ENCODE measurements at places on chromosomes 7 and 10.

GRCh38 chr10:44510379-44511115, 125.7 kb upstream of the CXCL12 start:
- H3K36me3 ChIP-seq: no peaks in the 10 kb centered on the region
- no peak overlapping the region for H3K27ac ChIP-seq
- no peak overlapping the region for H3K4me3 ChIP-seq
- H3K4me1 ChIP-seq: no peaks in the 10 kb centered on the region

GRCh38 chr10:94006591-94007550, 13.1 kb downstream of the PLCE1 start:
- H3K36me3 ChIP-seq: no peaks in the 10 kb centered on the region
- no peak for DNase-seq
- H3K27me3 ChIP-seq: no peaks in the 10 kb centered on the region
- H3K4me3 ChIP-seq: no peak overlapping the region

- no peaks in the 10 kb centered on the region for H3K27me3 ChIP-seq
- no peaks in the 10 kb centered on the region for H3K36me3 ChIP-seq
- no peak overlapping the region for H3K27ac ChIP-seq
- no peak overlapping the region for H3K4me3 ChIP-seq
- DNase-seq: no peak
- H3K4me1 ChIP-seq: no peaks in the 10 kb centered on the region
Measured at GRCh38 chr7:1849351-1850041, 179.4 kb downstream of the ELFN1 start.

- no peaks in the 10 kb centered on the region for H3K27me3 ChIP-seq
- H3K4me3 ChIP-seq: no peak overlapping the region
- DNase-seq: no peak
- no peak overlapping the region for H3K27ac ChIP-seq
- H3K36me3 ChIP-seq: no peaks in the 10 kb centered on the region
Measured at GRCh38 chr7:147547252-147547897, 1043.2 kb upstream of the C7orf33 start.

DNA sequence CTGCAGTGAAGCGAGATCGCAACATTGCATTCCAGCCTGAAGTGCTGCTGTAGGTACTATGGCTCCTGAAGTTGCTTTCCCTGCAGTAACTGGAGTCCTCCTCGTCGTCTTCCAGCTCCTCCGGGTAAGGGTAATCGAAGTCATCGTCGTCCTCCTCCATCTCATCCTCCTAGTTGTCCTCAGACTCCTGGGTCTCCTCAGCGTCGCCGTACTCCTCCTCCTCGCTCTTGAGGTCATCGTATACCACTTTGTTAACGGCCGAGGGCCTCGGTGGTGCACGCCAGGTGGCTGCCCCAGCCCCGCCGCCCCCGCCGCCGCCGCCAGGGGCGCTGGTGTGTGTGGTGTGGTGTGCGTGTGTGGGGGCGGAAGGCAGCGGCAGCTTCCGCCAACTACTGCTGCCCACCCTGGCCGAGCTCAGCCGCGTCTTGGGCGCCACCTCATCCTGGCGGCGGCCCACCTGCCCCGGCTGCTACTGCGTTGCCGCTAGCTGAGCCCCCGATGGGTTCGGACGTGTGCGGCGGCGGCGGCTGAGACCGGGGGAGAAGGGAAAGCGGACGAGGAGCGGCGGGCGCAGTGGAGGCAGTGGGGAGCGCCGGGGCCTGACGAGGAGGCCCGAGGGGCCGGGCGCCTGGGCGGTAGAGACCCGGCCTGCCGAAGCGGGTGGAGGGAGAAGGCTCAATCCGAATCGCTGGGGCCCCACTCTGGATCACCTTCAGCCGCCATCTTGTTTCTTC, 11.8 kb upstream of the ACBD5 start:
- H3K36me3 ChIP-seq: no peaks in the 10 kb centered on the region
- peaks cover 8% of the 10 kb centered on the region for H3K27me3 ChIP-seq
- peak overlapping the region; percentile 91 for H3K4me3 ChIP-seq
- no peaks in the 10 kb centered on the region for H3K4me1 ChIP-seq
- H3K27ac ChIP-seq: peak overlapping the region; percentile 85

GRCh38 chr10:58091886-58092285, 175.8 kb downstream of the IPMK start:
- no peak overlapping the region for H3K27ac ChIP-seq
- no peak for DNase-seq
- no peaks in the 10 kb centered on the region for H3K4me1 ChIP-seq
- H3K4me3 ChIP-seq: no peak overlapping the region

DNA sequence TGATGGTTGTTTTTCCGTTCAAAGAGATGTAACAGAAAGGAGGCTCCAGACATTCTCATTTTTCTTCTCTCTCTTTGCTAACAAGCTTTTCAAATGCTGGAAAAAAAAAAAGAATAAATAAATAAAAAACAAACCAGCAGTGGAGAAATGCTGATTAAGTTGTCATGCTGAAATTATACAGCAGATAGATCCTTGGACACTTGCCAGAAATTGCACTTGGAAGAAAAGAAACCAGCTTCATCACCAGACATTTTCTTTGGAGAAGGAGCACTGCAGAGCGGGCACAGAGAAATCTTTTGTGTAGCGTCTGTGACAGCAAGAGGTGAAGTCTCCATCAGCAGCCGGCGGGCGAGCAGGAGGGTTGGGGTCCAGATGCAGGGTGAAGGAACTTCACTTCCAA, 55.8 kb downstream of the CLRN3 start:
- DNase-seq: no peak
- no peak overlapping the region for H3K27ac ChIP-seq
- H3K27me3 ChIP-seq: no peaks in the 10 kb centered on the region
- H3K4me1 ChIP-seq: peaks cover 13% of the 10 kb centered on the region
- no peaks in the 10 kb centered on the region for H3K36me3 ChIP-seq
- no peak overlapping the region for H3K4me3 ChIP-seq

- no peak overlapping the region for H3K4me3 ChIP-seq
- no peaks in the 10 kb centered on the region for H3K27me3 ChIP-seq
- DNase-seq: no peak
- no peak overlapping the region for H3K27ac ChIP-seq
Measured at GRCh38 chr10:18960466-18961079, 88.0 kb upstream of the MALRD1 start.

GRCh38 chr10:100446130-100446761, 16.6 kb upstream of the WNT8B start:
- H3K27ac ChIP-seq: no peak overlapping the region
- H3K4me1 ChIP-seq: no peaks in the 10 kb centered on the region
- no peaks in the 10 kb centered on the region for H3K36me3 ChIP-seq
- no peaks in the 10 kb centered on the region for H3K27me3 ChIP-seq
- DNase-seq: no peak

DNA sequence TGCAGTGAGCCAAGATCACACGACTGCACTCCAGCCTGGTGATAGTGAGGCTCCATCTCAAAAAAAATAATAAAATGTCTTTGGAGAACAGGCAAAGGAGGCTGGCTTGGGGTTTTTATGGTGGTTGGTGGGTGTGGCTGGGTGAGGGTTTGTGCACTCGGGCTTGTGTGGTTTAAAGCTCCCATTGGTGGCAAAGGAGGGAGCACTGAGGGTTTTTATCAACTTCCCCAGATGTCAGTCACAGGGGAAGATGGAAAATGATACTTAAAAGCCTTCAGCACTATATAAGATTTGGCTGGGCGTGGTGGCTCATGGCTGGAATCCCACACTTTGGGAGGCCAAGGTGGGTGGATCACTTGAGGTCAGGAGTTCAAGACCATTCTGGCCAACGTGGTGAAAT, 16.3 kb upstream of the RNF216 start:
- H3K27me3 ChIP-seq: no peaks in the 10 kb centered on the region
- H3K4me1 ChIP-seq: no peaks in the 10 kb centered on the region
- no peak for DNase-seq
- H3K36me3 ChIP-seq: no peaks in the 10 kb centered on the region
- H3K4me3 ChIP-seq: no peak overlapping the region
- H3K27ac ChIP-seq: no peak overlapping the region

GRCh38 chr7:130393101-130393561, 12.8 kb downstream of the CPA1 start:
- H3K27ac ChIP-seq: no peak overlapping the region
- no peak for DNase-seq
- H3K4me1 ChIP-seq: no peaks in the 10 kb centered on the region
- no peaks in the 10 kb centered on the region for H3K36me3 ChIP-seq
- H3K27me3 ChIP-seq: no peaks in the 10 kb centered on the region

GRCh38 chr10:5165738-5166137, 19.2 kb downstream of the AKR1C8 start:
- H3K27me3 ChIP-seq: no peaks in the 10 kb centered on the region
- H3K27ac ChIP-seq: no peak overlapping the region
- no peak for DNase-seq
- no peaks in the 10 kb centered on the region for H3K4me1 ChIP-seq
- H3K4me3 ChIP-seq: no peak overlapping the region

DNA sequence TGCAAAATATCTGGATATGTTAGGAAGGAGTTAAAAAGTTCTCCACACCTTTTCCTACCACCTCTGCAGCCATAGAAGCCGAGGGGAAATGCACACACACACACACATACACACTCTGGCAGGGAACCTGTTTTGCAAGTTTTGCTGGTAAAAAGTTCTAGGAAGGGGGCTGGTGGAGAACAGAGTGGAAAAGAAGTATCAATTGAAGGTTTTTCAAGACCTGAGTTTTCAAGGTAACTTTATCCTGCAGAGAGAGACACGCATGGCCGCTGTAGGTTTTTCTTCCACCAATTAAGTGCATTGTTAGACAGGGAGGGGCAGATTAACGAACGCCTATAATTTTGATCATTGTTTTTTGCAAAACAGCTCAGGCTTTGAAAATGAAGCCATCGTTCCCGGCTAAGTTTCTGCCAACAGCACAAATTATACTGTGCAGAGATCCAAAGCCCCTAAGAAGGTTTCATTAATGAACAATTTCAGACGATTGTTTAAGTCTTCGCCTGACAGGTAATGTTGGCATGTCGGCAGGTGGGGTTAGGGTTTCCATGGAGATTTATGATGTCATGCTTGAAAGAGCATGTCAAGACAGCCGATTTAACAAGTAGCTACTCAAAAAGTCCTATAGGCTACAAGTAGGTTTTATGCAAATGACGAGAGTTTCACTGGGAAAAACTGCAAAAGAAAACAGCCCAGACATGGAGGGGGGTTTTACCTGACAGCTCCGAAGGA, 29.7 kb downstream of the KIAA1217 start:
- no peak for DNase-seq
- no peaks in the 10 kb centered on the region for H3K36me3 ChIP-seq
- no peaks in the 10 kb centered on the region for H3K27me3 ChIP-seq
- H3K4me3 ChIP-seq: peak overlapping the region; percentile 42
- H3K4me1 ChIP-seq: peaks cover 9% of the 10 kb centered on the region
- peak overlapping the region; percentile 89 for H3K27ac ChIP-seq

- no peaks in the 10 kb centered on the region for H3K4me1 ChIP-seq
- H3K4me3 ChIP-seq: no peak overlapping the region
- no peak overlapping the region for H3K27ac ChIP-seq
- peaks cover 31% of the 10 kb centered on the region for H3K27me3 ChIP-seq
- no peak for DNase-seq
Measured at GRCh38 chr7:108448584-108449505, 7.4 kb downstream of the NRCAM start.

- no peak overlapping the region for H3K4me3 ChIP-seq
- H3K27ac ChIP-seq: no peak overlapping the region
- no peaks in the 10 kb centered on the region for H3K27me3 ChIP-seq
Measured at GRCh38 chr10:22379059-22379458, 33.8 kb downstream of the SPAG6 start.

GRCh38 chr7:105932835-105933477, 30.1 kb upstream of the CDHR3 start:
- H3K36me3 ChIP-seq: no peaks in the 10 kb centered on the region
- DNase-seq: no peak
- no peak overlapping the region for H3K4me3 ChIP-seq
- peak overlapping the region; percentile 32 for H3K27ac ChIP-seq
- no peaks in the 10 kb centered on the region for H3K27me3 ChIP-seq
- H3K4me1 ChIP-seq: no peaks in the 10 kb centered on the region

- H3K36me3 ChIP-seq: no peaks in the 10 kb centered on the region
- DNase-seq: no peak
- H3K27ac ChIP-seq: no peak overlapping the region
- no peaks in the 10 kb centered on the region for H3K27me3 ChIP-seq
Measured at GRCh38 chr10:62853710-62854109, 37.5 kb upstream of the EGR2 start.
